AG20443 (cell line): ENCODE measurements at places on chromosomes 1 and 21.

GRCh38 chr1:203199816-203200571 is 13.5 kb upstream of the CHI3L1 start:
- DNase-seq: peak; percentile 72

GRCh38 chr1:27560268-27561123 is 43.4 kb downstream of the AHDC1 start:
- no peak for DNase-seq

DNA sequence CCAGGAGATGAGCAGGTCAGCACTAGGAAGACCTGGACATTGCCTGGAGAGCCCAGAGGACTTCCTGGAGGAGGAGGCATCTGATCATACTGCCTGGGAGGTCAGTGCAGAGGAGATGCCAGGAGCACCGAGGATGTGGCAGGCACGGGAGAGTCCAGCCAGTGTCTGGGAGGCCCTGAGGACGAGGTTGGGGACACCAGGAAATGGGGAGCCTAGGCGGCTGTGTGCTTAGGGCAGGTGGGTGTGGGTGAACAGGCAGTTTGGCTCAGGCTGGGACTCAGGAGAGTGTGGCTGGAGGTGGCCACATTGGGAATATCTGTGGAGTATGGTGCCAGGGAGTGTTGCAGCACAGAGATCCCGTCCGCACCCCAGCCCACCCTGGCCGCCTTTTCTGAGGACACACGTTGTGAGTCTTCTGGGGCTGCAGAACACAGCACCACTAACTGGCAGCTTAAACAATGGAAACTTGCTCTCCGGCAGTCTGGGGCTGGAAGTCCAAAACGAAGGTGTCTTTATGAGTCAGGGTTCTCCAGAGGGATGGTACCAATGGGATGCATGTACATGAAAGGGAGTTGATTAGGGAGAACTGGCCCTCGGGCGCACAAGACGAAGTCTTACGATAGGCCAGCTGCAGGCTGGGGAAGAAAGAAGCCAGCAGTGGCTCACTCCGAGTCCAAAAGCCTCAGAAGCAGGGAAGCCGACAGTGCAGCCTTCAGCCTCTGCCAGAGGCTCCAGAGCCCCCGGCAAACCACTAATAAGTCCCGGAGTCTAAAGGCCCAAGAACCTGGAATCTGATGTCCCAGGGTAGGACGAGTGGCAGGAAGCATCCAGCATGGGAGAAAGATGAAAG is 58.0 kb downstream of the FAAP20 start:
- no peak for DNase-seq

GRCh38 chr1:34213956-34214355 is 37.2 kb downstream of the C1orf94 start:
- DNase-seq: no peak
